ENCODE measurements at places on chromosomes 5 and 9.

DNA sequence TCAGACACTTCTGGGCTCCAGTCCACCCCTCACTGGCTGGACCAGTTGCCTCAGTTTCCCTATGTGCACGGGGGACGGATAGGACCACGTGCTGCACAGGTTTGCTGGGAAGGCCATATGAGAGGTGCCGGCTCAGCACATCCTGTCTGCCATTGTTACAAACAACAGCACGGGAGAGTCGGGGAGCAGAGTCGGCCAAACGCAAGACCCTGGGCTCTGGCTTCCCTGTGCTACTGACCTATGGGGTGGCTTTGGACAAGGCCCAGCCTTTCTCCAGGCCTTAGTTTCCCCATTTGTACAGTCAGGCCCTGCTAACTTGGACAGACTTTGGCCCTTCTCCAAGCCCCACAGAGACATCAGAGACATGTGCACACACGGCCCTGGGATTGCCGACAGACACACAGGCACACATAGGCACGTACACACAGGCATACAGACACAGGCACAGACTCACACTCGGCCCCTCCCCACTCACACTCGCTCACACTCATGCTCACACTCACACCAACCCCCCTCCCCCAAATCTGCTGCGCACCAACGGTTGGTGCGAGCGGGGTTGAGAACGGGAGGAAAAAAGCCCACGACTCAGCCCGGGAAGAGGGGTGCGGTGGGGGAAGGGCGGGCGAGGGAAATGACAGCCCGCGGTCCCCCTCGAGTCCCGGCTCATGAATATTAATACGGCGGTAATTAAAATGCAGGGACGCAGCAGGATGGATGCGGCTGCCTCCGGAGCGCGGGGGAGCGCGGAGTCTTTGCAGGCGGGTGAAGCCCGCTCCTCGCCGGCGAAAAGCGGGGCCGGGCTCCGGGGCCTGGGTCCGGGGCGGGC is 133.0 kb downstream of the C9orf50 start:
- DNase-seq, result peak; percentile 80

GRCh38 chr5:161460741-161461140 is 85.8 kb downstream of the GABRB2 start:
- no peak for DNase-seq

DNA sequence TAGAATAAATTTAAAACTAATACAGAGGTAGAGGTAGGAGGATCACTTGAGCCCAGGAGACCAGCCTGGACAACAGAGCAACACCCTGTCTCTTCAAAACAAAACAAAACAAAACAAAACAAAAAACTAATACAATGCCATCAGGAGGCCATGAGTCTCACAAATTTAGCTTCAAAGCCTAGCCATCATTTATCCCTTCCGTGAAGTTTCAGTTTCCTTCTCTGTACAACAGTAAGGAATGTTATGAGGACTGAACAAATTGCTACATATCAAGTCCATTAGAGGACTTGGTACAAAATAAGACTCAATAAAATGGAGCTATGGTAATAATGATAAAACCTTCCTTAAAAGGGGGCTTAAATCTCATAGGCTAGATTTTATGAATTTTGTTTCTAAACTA is 60.8 kb downstream of the MAPKAP1 start:
- no peak for DNase-seq

GRCh38 chr9:72315089-72315509 is 49.9 kb downstream of the ZFAND5 start:
- peak; percentile 54 for DNase-seq

GRCh38 chr9:125189011-125189360 is 617 bp downstream of the PPP6C start:
- DNase-seq, result no peak
